ENCODE measurements at places on chromosomes 7 and 10.
A peak's percentile ranks its signal among the peaks of the same experiment; 100 is the strongest.

DNA sequence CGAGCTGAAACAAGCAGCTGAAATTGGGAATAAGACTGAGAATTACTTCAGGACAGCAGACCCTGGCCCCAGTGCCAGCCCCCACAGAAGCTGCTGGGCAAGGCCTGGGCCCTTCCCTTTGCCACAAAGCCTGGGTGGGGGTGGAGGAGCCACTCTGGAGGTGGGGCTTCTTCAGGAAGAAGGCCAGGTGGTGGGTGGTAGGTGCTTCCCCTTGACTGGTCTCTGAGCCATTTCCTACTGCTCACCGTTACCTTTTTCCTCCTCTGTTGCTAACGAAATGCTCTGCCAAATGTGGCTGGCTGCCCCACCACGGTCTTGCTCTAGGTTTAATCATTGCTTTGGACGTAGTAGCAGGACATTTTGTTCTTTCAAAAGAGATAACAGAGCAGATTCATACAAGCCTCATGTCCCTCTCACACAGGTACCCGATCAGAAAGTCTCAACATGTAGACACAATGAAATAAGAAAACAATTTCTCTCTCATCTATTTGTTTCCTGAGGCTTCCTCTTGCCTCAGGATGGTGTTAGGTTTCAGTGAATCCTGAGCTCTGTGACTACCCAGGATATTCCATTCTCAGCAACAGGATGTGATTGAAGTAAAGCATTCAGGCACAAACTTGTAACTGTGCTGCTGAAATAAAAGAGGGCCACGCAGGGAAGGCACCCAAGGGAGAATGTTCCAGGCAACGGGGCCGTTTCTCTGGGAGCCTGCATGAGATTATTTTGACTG lies 66.5 kb downstream of the WDR11 start:
- DNase-seq = no peak

DNA sequence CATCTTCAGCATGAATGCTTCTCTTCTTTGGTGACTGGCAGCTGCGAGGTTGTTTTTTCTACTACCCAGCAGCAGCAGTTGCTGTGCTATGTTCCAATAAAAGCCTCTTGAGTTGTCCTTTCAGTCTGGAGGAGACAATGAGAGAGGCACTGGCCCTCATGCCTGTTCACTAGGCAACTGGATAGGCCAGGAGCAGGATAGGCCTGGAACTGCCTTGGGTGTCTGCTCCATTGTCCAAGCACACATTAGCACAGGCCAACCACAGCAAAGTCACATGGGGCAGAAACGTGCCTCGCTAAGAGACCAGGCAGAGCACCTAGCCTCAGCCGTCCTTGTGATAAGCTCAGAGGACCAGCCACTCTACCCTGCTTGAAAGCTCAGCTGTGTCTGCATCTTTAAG lies 76.9 kb upstream of the PDCD4 start:
- no peak for DNase-seq

DNA sequence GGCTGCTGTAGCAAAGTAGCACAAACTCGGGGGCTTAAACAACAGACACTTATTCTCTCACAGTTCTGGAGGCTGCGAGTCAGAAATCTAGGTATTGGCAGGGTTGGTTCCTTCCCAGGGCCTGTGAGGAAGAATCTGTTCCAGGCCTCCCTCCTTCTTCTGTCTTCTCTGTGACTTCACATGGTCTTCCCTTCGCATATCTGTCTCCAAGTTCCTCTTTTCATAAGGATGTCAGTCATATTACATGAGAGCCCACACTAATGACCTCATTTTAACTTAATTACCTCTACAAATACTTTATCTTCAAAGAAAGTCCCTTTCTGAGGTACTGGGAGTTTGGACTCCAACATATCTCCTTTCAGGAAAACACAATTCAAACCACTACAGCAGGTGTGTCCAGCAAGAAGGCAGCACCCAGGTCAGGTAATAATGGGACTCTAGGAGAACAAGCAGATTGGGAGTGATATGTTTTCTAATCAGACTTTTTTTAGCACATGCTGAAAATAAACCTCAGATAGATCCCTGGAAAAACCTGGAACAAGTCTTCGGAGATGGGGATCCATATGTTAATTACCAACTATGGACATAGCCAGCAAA lies 11.7 kb downstream of the CREB5 start:
- no peak for DNase-seq

DNA sequence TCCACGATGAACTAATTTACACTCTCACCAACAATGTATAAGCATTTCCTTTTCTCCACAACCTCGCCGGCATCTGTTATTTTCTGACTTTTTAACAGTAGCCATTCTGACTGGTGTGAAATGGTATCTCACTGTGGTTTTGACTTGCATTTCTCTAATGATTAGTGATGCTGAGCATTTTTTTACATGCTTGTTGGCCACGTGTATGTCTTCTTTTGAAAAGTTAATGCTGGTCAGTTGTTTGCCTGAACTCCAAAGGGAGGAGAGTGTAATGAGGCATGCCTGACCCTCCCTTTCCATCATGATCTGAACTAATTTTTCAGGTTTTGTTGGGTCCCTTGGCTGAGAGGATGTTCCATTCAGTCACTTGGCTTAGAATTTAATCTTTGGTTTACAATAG lies 50.7 kb upstream of the SVIL start:
- DNase-seq = no peak

GRCh38 chr7:94135180-94135579 lies 131.0 kb upstream of the BET1 start:
- no peak for DNase-seq

DNA sequence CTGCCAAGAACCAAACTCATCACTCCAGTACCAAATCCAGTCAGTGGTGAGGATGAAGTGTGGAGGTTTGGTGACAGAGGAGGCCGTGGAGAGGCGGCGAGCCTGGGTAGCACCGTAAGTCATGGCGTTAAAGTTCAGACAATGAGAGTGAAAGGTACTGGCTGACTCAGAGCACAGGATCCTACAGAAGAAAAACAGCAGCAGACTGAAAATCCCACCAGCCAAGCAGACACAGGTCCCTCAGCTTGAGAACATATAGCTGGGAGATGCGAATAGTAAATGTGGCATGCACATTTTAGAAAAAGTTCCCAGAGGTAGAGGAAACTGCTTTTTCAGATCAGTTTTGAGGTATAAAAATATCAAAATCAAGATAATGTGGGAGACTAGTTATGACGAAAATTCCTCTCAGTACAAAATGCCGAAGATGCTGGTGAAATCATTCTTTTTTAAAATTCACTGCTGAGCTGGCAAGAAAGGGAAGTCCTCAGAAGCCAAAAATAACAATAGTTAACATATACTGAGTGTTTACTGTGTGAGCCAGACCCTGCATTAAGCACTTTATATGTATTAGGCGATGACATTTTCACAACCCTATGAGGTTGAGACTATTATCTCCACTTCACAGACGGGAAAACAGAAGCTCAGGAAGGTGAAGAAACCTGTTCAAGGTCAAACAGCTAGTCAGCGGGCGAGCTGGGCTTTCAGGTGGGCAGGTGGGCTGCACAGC lies 20.9 kb downstream of the PARP12 start:
- DNase-seq = no peak

GRCh38 chr10:44386546-44387052 lies 1.7 kb upstream of the CXCL12 start:
- DNase-seq = peak; percentile 64

Measured in ELR (cell line).